Heart left ventricle (tissue), 16 donors: ENCODE measurements at places on chromosomes 4 and X. TPM values are rescaled to one million over a fixed set of nuclear protein-coding genes. Genes with fewer than 3 reads are reported as not detected.

Gene EDA
- total RNA-seq = 5.6 TPM

Gene STS
- total RNA-seq = 4.9 TPM

GRCh38 chr4:2866160-2866861 is 22.7 kb downstream of the ADD1 start:
- no peak for DNase-seq

GRCh38 chr4:51960486-51960885 is 59.7 kb downstream of the LRRC66 start:
- no peak for DNase-seq

- no peak for DNase-seq
These were observed 23.0 kb downstream of the GPR174 start for GRCh38 chrX:79167462-79167861.
